ENCODE measurements at places on chromosomes 5 and 9.

DNA sequence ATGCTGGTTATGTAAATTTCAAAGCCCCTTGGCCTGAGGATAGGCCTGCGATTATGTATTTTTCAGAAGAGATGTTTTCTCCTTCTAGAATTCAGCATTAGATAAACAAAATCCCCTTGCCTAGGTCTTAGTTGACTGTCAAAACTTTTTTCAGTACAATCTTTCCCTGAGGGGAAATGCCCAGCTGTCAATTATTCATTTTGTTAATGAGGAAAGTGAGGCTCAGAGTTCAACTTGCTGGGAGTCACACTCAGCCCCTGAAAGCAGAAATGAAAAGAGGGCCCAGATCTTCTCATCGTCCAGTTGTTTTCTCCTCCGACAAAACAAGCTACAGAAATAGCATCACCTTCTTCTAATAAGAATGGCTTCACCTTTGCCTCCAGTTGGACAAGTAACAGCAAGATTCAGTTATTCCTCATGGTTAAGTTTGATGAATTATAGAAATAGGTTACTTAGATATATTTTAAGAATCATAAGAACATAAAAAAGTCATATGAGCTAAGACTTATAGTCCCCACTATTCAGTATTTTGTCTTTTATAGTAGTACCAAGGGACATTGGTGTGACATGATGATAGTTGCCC is 627.1 kb upstream of the WWC1 start:
- no peak for DNase-seq

DNA sequence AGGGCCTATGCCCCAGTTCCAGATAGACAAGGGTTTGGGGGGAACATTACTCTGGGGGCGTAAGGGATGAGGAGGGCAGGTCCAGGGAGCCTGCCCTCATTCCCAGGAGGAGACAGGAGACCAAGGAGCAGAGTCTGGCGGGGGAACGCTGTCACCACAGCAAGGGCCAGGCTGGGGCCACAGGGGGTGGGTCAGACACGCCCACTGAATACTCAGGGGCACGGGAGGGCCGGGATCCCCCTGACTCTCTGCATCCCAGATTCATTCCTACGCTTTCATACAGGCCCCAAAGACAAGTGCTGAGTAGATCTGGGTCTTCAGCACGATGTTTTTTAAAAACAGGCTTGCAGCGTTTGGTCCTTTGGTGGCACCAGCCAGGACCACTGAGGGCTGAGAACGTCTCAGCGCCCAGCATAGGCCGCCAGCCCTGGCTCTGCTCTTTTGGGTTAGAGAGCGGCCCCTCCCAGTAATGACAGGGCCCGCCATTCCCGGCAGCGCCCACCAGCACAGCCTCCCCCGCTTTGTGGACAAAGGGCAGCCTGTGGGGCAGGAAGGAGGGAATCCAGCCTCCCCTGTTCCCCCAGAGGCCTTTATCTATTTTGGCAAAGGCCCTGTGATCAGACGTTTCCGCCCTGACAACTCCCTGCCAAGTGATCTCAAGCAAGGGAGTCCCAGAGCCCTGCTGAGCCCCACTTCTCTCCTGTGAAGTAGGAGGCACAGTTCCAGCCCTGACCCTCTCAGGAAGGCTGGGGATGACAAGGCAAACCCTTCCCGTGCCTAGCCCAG is 24.9 kb downstream of the NEK6 start:
- no peak for DNase-seq

- no peak for DNase-seq
Observed at GRCh38 chr9:76585487-76586389, 126.8 kb downstream of the GCNT1 start.

DNA sequence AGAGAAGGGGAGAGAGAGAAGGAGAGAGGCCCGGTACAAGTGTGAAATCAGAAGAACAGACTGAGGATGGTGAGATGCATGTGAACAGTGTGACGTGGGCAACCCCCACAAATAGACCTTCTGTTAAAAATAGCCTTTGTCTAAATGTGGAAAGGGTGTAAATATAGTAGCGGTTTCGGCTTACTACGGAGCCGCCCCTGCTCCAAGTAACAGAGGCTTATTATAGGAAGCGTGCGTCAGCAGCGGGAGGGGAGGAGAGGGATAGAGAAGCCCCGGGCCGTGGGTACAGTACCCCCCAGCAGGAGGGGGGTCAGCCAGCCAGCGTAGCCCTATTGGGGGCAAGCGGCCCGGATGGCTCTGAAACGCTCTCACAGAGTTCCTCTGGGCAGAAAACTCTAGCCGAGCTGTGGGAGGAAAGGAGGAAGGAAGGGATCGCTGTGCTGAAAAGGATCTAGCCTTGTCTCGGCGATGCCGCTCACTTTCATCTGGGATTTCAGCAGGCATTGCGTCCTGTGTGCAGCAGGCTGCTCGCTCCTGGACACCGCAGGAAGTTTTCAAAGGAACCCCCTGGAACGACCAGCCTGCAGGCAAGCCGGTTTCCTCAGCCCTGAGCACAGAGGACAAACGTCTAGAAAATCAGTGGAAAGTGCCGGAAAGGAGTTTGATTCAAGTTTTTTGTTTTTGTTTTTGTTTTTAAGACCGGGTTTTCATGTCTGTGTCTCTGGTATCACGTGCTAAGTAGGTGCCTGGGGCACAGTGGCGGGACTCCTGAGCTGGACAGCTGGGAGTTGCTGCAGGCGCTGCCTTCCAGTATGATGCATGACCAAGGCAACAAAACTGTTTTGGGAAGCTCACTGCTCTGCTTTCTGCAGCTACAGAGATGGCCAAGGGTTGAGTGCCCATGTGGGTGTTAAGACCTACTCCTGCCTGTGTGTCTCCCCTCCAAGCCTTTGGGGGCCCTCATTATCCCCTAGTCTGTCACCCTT is 146.6 kb downstream of the SEC61B start:
- DNase-seq, result no peak

GRCh38 chr9:113506090-113506589 is 42.6 kb downstream of the RGS3 start:
- DNase-seq, result no peak

GRCh38 chr9:138009803-138010690 is 132.5 kb downstream of the CACNA1B start:
- no peak for DNase-seq

GRCh38 chr9:110746211-110746930 is 77.8 kb downstream of the MUSK start:
- no peak for DNase-seq

- DNase-seq, result no peak
Observed at GRCh38 chr9:78103971-78104433, 72.4 kb upstream of the GNAQ start.

DNA sequence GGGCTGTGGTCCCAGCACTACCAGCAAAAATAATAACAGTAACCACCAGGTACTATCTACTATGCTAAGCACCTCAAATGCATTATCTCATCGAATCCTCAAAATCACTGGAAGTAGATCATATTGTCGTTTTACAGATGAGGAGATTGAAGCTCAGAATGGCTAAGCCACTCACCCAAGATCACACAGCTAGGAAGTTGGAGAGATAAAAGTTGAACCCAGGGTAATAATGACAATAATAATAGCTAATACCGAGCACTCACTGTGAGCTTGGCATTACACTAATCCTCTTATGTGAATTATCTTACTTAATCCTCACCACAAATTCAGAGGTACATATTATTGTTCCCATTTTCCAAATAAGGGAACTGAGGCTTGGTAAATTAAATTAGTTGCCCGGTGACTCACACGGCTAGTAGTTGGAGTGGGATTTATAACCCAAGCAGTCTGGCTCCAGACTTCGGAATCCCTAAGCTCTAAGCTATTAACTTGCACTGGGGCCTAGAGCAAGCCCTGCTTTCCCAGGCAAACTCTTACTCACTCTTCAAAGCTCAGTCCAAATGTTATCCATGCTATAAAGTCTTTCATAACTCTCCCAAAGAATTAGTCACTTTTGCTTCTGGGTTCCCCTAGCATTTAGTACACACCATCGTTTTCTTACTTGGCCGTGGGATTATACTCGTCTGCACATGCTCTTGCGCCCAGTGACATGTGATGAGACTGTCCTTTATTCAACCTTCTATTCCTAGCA is 3.8 kb downstream of the ARSI start:
- no peak for DNase-seq

GRCh38 chr9:100126423-100126822 is 27.4 kb downstream of the INVS start:
- no peak for DNase-seq
